Gastrocnemius medialis (tissue), 4 donors: ENCODE measurements at places on chromosomes 11 and 22.
A peak's percentile ranks its signal among the peaks of the same experiment; 100 is the strongest.

- DNase-seq: no peak
Observed at GRCh38 chr22:42960531-42961399, 54.2 kb downstream of the PACSIN2 start.

DNA sequence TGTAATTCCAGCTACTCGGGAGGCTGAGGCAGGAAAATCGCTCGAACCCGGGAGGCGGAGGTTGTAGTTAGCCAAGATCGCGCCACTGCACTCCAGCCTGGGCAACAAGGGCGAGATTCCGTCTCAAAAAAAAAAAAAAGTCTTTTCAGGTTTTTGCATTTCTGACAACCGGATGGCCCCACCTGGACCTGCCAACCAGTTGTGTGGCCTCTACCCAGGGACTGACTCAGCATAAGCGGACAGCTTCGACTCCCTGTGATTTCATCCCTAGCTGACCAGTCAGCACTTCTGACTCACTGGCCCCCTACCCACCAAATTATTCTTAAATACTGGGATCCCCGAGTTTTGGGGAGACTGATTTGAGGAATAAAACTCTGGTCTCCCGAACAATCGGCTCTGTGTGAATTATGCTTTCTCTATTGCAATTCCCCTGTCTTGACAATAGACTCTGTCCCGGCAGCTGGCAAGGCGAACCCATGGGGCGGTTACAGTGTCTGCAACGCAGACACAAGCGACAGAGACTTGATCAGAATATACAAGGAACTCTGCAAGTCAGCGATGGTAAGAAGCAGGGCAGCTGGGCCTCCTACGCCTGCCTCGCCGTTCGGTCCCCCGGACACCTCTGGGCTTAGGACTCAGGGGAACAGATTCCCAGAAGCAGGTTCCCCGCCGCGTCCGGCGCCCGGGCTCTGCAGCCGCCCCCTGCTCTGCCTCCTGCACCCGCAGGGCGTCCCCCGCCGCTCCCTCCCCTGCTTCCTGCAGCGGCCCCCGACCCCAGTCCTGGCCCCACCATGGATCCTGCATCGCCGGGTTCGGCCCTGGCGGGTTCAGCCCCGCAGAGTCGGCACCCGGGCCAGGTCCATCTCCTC is 741 bp upstream of the TALDO1 start:
- DNase-seq: no peak

DNA sequence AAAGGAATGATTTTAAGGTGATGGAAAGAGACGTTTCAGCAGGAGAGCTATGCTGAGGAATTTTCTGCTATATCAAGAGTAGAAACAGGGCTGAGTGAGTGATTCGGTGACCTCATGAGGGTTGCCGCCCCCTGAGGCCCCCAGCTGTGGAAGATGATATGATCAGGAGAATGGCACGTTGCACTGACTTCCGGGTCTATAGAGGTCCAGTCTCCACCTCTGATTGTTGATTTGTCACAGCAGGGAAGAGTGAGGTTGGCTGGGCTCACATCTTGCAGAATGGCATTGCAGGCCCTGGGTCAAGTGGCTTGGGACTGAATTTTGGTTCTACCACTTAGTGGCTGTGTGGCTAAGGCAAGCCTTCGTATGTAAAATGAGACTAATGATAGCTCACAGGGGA is 205.1 kb downstream of the SNX19 start:
- no peak for DNase-seq

- no peak for DNase-seq
Observed at GRCh38 chr11:83069441-83070043, 2.2 kb downstream of the RAB30 start.

GRCh38 chr11:119749006-119749565 is 20.1 kb upstream of the NECTIN1 start:
- no peak for DNase-seq

- DNase-seq: no peak
Observed at GRCh38 chr11:17552041-17552355, 4.9 kb downstream of the OTOG start.

DNA sequence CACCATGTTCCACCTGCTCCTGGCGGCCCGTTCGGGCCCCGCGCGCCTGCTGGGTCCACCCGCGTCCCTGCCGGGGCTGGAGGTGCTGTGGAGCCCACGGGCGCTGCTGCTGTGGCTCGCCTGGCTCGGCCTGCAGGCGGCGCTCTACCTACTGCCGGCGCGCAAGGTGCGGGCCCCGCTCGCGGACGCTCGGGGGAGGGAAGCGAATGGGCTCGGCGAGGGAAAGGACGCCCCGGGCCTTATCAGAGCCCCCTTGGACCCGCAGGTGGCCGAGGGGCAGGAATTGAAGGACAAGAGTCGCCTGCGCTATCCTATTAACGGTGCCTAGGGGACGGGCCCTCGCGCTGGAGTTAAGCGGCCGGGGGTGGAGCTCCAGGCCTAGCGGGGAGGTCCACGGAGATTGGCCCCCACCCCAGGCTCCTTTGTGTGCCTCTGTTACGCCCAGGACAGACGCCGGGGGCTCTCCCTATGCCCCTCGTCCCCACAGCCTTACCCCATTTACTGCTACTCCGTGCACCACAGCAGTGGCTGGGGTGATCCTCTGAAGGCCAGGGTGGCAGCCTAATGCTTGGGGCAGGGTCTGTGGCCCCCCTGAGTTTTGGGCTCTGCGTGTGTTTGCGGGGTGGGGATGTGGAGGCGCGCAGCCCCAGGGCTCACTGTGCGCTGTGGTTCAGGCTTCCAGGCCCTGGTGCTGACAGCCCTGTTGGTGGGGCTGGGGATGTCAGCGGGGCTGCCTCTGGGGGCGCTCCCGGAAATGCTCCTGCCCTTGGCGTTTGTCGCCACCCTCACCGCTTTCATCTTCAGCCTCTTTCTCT is 1.1 kb downstream of the TM7SF2 start:
- no peak for DNase-seq

DNA sequence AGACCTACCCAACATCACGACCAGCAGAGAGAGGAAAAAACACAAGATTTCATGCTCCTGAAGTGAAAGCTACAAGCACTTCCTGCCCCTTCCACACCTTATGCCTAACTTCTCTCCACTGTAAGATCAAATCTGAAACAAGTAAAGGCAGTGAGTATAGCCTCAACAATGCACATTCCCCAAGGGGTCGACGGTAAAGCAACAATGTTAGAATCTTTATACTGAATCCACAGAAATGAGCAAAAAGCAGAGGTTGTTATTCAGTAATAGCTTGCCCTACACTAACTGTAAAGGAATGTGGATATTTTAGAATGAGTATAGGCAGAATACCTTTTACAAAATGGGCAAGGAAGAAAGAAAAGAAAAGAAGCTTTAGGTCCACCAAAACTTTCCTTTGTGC is 15.6 kb downstream of the ARFGAP3 start:
- no peak for DNase-seq

GRCh38 chr11:107018219-107018901 is at the start of gene GUCY1A2:
Gene GUCY1A2 (minus strand): TSS chr11:107018476. CDS start chr11:107018055, 421 bp downstream.
- peak; percentile 8 for DNase-seq

- peak; percentile 93 for DNase-seq
Observed at GRCh38 chr22:46107089-46107664, 43.1 kb upstream of the PPARA start.

DNA sequence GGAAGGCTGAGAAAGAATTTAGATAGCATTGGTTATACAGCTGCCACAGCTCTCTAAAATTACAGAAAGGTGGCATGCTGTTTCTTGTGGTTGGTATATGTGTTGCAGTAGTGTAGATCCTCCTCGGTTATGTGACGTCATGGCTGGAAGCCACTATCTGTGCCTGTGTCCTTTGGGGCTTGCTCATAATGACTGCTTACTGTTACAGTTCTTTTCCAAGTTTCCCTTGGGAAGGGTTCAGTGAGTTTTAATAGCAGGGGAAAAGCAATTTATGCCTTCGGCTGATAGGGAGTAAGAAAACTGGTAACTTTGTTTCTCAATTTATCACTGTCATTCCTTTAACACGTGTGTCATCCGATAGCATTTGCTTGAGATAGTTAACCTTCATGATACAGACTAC is 47.2 kb downstream of the POLD3 start:
- no peak for DNase-seq

DNA sequence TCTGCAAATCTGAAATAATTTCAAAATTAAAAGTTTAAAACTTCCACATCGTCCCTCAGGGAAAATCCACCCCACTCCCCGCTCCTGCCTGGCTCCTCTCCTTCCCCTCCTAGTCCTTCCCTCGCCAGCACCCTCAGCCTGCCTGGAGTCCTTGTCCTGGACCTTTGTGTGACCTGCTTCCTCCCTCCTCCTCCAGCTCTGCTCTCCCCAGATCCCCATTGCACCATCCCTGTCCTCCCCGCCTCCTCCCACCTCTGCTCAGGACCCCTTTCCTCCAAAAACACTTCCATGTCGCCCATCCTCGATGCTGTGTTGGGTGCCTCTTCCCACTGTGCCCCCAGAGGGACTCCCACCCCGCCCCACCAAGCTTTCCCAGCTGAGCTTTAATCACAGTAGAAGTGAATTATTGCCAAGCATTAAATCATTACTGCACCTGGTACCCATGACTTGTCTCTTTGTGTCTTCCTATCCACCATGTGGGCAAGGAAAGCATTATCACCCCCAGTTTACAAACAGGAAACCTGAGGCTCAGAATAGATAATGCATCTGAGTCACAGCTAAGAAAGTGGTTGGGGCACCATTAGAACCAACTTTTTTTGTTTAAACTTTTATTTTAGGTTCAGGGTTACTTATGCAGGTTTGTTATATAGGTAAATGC is 2.4 kb upstream of the ZP1 start:
- no peak for DNase-seq

- peak; percentile 45 for DNase-seq
Observed at GRCh38 chr11:66100272-66101065, 30.4 kb downstream of the PACS1 start.
